ENCODE measurements at places on chromosomes 7 and 10.

DNA sequence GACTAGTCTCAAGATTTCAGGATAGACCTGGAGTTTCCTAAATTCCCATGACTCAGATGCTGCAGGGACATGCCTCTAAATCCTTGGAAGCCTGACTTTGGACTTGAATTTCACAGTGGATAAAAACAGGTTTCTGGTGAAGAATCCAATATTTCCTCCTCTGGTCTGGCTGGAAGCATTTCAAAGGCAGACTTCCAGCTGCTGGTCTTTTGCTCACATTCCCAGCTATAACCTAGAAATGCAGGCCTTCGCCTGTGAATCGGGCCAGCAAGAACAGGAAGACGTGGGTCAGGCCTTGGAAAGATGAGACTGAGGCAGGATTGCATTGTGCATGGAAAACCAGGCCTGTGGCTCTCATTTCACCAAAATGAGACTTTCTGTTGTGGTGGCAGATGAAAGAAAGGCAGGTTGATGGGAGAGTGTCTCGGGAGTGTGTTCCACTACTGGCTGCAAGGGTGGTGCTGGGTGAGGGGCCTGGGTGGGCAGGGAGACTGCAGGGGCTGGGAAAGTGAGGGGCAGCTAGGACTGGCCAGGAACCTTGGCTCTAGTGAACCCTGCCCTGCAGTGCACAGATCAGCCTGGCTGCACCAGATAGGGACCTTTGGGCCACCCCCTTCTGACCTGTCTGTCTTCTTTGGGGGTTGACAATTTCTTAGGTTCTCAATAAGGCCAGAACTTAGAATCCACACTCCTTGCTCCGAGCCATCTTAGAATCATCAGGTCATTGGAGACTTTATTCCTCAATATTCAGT, 488.8 kb upstream of the MKI67 start:
- no peak for DNase-seq

GRCh38 chr7:30977896-30978564, 14.3 kb downstream of the GHRHR start:
- peak; percentile 4 for DNase-seq

- DNase-seq: peak; percentile 86
Observed at GRCh38 chr10:29257106-29257783, 31.6 kb upstream of the LYZL1 start.

DNA sequence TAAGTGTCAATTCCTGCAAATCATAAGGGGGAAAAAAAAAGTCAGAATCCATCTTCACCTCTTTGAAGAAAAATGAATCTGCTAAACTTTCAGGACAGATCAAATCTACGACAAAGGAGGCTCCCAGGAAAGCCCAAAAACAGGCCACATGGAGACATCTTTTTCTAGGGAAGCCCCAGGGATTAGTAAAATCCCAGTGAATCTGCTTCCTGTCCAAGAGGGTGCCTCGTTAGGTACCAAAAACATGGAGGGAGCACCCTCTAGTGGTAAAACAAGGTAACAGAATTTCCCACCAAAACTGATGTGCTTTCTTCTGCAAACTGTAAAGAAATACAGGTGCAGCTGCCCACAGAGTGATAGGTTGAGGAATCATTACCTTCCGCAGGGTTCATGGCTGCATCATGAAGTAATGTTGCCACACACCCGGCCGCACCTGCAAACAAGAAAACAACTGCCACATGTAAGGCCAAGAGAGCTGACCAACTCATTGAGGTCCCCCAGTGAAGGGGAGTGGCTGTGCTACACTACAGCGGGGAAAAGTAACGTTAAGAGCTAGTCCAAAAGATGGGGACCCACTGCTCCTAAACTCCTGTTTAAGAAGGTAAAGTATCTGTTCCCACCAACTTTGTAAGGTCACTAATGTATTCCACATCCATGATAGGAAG, 7.9 kb downstream of the SLC25A28 start:
- peak; percentile 62 for DNase-seq

DNA sequence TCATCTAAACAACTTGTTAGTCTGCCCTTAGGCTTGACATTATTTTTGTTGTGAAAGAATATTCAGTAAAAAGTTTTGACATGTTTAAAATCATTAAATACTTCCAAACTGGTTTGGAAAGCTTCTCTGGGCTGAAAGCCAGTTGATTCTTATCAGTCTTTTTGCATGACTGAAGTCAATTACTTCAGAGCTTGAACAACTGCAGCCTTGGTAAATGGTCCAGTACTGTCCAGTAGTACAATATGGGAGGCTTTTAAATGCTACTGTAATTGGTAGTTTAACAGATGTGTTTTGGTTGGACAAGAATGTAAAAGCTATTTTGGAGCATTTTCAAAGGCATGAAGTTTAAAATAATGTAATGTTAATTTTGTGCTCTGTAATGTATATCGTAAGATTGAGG, 103.4 kb downstream of the SDK1 start:
- peak; percentile 56 for DNase-seq

DNA sequence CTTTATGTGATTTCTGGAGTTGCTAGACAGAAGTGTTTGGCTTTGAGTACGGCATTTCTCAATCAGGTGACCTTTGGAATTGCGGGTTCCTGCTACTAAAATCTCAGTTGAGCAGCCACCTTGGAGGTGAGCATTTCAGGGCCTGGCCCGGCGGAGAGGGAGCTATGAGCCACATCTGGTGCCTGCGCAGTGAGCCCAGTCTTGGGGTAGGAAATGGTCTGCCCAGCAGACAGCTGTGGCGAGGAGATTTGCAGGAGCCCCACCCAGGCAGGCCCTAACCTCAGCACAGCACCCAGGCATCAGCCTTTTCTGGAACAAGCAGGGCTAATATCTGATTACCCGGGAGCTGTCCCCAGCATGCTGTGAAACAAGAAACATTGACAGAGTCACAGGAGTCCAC, 547.9 kb upstream of the FOXK1 start:
- DNase-seq: no peak

DNA sequence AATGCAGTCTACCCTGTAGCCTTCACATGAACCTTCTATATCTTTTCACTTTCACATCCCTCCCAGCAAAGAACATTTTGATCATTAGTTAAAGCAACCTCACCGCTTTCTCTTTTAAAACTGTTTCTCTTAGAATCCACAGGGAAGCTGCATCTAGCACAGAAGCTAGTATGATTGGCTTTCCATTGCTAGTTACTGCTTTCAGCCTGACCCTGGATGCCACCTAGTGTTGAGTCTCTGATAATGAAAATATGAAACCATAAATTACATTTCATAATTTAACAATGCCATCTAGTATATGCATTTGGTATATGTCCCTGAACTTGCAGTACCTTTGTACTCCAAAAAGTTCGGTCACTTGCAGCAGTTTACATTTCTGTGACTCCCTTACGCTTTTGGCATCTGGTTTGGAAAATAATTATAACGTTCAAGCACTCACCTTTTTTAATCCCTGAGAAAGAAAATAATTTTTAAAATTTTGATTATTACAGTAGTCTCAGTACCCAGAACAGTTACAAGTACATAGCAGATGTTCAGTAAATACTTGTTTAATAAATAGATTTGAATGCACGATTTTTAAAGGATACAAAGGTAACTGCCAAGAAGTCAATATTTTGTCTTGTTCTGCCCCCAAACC, 22.7 kb downstream of the CISD1 start:
- peak; percentile 71 for DNase-seq

Data from IMR-90 (cell line).